ENCODE measurements at places on chromosomes 1 and 21. TPM values are rescaled to one million over a fixed set of nuclear protein-coding genes. Genes with fewer than 3 reads are reported as not detected.

DNA sequence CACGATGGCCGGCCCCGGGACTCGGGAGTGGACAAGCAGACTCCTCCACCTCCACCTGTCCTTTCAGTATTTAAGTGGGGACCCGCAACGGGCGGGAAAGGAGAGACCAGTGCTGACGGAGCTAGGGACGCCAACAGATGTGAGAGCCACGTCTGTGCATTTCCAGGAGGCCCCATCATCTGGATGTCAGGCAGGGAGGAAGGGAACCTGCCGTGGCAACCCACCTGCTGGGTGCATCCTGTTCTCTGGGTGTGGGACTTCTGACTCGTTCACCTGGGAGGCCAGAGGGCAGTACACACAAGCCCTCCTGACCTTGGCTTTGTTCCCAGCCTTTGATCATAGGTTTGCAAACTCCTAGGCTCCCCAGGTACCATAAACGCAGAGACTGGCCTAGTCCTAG is 5.6 kb upstream of the PCBP3 start:
- DNase-seq, result no peak
- H3K4me1 ChIP-seq, result peaks cover 30% of the 10 kb centered on the region
- no peak overlapping the region for H3K4me3 ChIP-seq
- no peaks in the 10 kb centered on the region for H3K27me3 ChIP-seq
- H3K27ac ChIP-seq, result no peak overlapping the region

GRCh38 chr1:243543501-243543900 is 287.7 kb downstream of the SDCCAG8 start:
- no peaks in the 10 kb centered on the region for H3K4me1 ChIP-seq
- no peak overlapping the region for H3K4me3 ChIP-seq
- no peak for DNase-seq
- no peaks in the 10 kb centered on the region for H3K27me3 ChIP-seq

GRCh38 chr1:155177918-155178281 is 4.3 kb downstream of the TRIM46 start:
- DNase-seq, result no peak
- no peak overlapping the region for H3K4me3 ChIP-seq
- H3K27me3 ChIP-seq, result no peaks in the 10 kb centered on the region
- no peak overlapping the region for H3K27ac ChIP-seq
- H3K4me1 ChIP-seq, result peaks cover 39% of the 10 kb centered on the region

DNA sequence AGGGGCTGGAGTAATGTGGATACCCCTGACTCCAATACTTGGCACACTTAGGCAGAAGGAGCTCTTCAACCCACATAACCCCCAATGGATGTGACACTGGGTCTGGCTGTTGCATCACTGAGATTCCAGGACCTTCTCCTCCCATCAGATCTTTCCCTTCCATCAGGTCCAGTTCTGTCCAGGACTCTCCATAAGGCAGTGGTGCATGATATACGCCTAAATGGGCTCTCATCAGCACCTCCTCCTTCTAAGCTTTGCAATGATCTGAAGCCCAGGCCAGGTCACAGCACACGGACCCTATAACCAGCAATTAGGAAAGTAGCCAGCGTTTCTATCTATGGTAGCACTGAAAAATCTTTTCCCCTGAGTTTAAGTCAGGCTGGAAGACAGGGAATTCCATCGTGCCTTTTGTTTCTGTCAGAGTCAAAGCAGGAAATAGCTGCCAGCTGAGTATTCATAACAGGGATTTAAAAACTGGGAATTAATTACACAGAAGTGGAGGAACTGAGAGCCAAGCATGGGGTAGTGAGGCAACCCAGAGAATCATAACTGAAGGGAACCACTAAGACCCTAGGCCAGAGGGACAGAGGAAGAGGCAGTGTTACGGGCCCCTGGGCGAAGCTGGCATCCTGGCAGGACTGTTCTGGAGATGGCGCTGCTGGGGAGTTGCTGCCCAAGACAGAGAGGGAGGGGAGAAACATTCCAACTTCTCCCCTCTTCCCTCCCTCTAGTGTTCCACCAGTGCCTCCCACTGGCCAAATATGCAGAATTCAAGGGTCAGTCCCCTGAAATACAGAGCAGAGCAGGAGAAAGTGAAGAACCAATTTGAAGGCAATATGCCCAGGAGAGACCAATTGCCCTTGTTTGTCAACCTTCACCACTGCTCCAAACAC is 37.5 kb upstream of the HOOK1 start:
- no peaks in the 10 kb centered on the region for H3K4me1 ChIP-seq
- H3K27ac ChIP-seq, result no peak overlapping the region
- no peaks in the 10 kb centered on the region for H3K27me3 ChIP-seq
- DNase-seq, result no peak

The CITED4 gene
- 26.7 TPM for total RNA-seq
